GM13977 (cell line): ENCODE measurements at places on chromosomes 6 and 20.

DNA sequence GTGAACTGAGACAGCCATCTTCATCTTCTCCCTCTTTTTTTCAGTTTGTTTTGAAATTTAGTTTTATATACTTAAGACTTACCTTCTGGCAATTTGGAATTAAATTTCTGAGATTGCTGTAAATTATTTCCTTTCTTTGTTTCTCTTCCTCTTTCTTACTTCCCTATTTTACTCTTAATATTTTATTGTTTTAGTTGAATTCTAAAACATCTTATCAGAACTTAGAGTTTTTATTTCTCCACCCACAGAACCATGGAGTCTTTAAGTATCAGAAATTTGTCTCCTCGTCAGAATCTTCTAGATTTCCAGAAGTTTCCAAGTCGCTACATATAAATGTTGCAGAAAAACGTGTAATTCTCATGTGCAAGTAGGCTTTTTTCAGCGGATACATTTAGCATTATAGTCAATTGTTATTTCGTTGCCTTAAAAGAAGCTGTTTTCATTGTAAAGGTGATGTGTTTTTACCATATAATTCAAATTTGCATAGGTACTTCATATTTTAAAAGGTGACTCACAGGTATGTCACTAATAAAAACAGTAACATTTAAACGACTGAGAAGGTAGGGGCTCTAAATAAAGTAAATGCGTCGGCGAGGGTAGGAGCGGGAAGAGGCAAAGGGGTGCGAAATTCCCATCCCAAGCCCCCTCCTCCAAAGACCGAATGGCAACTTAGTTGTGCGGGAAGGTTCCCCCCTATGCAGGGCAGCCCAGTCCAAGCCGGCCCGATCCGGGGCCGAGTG lies 866 bp upstream of the MYO6 start:
- DNase-seq = no peak

DNA sequence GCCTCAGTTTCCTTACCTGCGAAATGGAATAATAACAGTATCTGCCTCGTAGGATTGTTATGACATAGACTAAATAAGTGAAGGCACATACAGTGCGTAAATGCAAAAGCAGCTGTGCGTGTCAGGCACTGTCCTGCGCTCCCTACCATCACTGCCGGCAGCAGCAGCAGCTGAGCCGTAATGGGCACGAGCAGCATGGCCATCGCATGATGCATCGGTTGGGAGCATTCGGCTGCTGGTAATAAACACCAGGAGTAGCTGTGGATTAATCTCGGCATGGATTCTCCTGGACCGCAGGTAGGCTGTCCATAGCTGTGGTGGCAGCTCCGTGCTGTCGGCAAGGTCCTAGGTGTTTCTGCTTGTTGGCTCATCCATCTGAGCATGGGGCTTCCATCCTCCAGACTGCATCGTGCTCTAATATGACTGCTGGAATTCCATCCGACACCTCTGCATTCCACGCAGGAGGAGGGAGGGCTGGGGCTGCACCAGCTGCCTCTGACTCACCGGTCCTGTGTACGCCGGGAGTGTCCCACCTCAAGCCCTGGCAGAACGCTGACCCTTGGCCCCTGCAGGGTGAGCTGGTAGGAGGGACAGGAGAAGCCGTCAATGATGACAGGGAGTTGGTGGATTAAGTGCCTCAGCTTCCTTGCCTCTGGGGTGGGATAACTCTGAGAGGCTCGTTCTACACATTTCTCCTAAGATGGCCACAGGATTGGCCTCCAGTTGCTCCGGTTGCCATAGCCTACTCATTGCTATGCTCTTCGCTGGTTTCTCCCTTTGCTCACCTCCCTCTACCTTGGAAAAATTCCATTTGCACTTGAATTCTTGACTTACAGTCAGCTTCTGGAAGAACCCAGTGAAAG lies 100.9 kb upstream of the PMEPA1 start:
- no peak for DNase-seq

DNA sequence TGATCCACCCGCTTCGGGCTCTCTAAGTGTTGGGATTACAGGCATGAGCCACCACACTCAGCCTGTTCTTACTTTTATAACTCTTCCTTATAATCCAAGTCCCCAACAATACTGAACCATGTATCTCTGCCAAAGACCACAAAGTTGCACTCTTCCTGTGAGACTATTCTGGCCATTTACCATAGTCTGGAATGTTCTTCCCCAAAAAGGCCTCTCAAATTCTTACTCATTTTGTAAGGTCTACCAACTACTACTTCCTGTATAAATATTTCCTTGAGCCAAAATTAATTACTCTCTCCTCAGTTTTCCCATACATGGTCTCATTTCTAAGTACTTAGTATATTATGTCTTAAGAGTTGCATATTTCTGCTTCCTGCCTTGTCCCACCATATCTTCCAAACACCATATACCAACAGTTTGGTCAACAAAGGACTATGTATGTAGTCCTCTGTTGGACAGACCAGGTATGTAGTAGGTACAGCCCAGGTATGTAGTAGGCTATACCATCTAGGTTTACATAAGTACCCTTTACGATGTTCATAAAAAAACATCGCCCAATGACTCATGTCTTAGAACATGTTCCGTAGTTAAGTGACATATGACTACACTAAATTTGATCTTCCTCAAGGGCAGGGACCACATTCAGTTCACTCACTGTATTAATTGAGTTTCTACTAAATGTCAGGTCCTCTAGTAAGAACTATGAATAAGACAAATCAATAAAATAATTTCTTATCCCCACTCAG lies 22.0 kb downstream of the RANBP9 start:
- DNase-seq = no peak

- DNase-seq = no peak
Measured at GRCh38 chr6:155396605-155397004, 59.0 kb downstream of the NOX3 start.

- no peak for DNase-seq
Measured at GRCh38 chr20:46770330-46771194, 61.1 kb downstream of the SLC2A10 start.

- no peak for DNase-seq
Measured at GRCh38 chr6:38207375-38207774, 387.8 kb downstream of the ZFAND3 start.

GRCh38 chr20:2972126-2972525 lies 71.3 kb upstream of the GNRH2 start:
- no peak for DNase-seq
